NCI-H345 (cell line): ENCODE measurements at places on chromosomes 5 and 9.
A peak's percentile ranks its signal among the peaks of the same experiment; 100 is the strongest.

- no peak for DNase-seq
Measured at GRCh38 chr5:74973694-74974093, 78.7 kb downstream of the GCNT4 start.

- DNase-seq, result peak; percentile 50
Measured at GRCh38 chr5:79025054-79025472, 40.0 kb upstream of the ARSB start.

GRCh38 chr9:13443346-13444244 lies 164.1 kb upstream of the MPDZ start:
- DNase-seq, result peak; percentile 71

GRCh38 chr5:55540024-55540423 lies 5.3 kb upstream of the PLPP1 start:
- no peak for DNase-seq

DNA sequence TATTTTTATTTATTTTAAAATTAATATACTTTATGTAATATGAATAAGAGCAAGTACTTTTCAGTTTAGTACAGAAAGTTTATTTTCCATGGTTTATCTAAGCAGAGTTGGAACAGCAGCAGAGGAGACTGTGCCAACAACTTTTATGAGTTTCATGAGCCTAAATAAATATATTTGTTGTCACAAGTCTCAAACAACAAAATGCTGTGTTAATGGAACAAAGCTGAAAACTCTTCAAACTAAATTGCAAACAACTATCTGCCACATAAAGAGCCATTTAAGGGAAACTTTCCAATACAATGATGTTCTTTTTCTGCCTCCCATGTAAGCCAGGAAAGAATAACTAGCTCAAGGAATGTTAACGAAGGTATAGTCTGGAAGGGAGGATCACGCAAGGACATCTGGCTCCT lies 96.1 kb downstream of the FBN2 start:
- no peak for DNase-seq

GRCh38 chr5:151970885-151971284 lies 46.2 kb upstream of the GLRA1 start:
- no peak for DNase-seq

- DNase-seq, result no peak
Measured at GRCh38 chr9:130634801-130635200, 29.6 kb upstream of the PRDM12 start.

DNA sequence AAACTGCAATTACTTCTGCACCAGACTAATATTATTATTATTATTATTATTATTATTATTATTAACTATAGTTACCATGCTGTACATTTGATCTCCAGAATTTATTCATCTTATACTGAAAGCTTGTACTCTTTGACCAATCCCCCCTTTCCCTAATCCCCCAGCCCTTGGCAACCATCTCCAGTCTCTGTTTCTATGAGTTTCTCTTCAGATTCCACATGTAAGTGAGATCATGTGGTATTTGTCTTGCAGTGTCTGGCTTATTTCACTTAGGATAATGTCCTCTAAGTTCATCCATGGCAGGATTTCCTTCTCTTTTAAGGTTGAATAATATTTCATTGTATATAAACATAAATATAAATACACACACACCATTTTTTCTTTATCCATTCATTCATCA lies 287.0 kb upstream of the DAB2 start:
- no peak for DNase-seq

DNA sequence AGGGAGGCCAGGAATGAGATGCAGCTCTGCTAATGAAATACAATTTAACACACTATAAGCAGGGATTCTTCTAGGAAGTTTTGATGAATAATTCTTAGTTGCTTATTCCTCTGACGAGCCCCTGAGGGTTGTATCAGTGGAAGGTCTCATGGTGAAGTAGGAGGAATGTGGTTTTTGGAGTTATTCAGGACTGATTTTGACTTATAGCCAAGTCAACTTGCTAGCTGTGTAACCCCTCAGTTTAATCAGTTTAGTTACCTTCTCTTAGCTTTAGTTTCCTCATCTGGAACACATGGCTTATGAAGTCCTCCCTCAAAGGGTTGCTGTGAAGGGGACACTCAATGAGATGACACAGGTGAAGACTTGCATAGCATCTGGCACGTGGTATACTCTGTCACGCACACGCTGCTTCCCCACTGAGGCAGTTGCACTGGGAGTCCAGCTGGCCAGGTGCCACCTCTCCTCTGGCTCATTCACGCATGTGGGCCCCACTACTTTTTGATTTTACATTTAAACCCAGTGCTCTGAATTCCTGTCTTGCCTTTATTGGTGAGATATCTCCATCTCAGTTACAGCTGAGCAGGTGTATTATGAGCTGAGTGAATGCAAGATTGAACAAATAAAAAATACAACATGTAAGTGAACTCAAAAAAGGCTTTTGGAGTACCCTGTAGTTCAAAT lies 415.0 kb downstream of the ARHGEF28 start:
- DNase-seq, result peak; percentile 76

- no peak for DNase-seq
Measured at GRCh38 chr5:41649659-41650058, 139.3 kb upstream of the PLCXD3 start.

GRCh38 chr9:94443032-94443722 lies 111.7 kb upstream of the PCAT7 start:
- no peak for DNase-seq

DNA sequence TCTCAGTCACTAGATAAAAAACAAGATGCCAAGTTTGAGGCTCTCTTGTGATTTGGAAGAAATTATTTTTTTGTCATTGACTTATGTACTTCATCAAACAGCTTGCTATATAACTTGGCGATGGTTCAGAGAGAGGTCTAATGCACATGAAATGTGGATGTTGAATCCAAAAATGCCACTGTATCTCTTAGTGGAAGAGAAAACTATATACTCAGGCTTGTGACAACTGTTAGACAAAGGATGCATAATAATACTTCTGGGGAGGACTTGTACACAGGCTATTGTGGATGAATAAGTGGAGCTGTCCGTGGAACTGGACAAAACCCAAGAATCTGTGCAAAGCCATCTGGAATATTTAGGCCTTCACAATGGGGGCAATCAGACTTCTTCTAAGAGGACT lies 162.9 kb upstream of the NMUR2 start:
- DNase-seq, result no peak

- DNase-seq, result no peak
Measured at GRCh38 chr5:53469946-53470687, 10.3 kb upstream of the FST start.

GRCh38 chr5:72597456-72597948 lies 90.3 kb upstream of the ZNF366 start:
- no peak for DNase-seq

- no peak for DNase-seq
Measured at GRCh38 chr9:133163504-133164172, at the start of gene GBGT1. GBGT1 (minus strand) TSS chr9:133163914; CDS start chr9:133162412, 1,502 bp downstream.

- no peak for DNase-seq
Measured at GRCh38 chr5:139677736-139678613, 29.8 kb downstream of the CXXC5 start.

DNA sequence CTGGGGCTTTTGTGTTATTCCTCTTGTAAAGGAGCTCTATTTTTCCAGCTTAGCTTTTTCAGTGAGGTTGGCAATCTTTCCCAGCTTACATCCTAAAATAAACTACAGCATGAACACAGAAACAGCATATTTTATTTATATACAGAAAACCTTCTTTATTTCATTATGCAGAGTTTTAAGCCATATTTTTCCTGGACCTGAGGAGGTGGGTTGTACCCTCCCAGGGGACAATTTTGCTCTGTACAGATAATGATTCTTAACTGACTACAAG lies 341.2 kb upstream of the TYRP1 start:
- DNase-seq, result no peak

DNA sequence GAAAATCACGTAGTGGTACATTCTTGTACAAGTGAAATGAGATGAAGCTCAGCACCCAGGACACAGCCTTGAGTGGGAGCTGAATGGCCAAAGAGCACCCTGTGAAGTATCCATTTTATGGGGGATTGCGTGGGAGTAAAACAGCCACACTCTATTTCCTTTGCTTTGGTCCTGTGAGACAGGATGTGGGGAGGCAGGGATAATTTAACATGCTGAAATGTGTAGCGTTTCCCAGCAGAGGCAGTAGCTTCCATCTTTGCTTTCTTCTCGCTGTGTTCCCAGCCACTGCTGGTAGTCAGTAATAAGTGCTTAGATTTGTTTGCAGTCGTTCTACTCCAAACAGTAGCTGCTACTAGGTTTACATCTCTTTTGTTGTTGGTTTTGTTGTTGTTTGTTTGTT lies 4.4 kb downstream of the IL31RA start:
- DNase-seq, result no peak

GRCh38 chr9:136762915-136763648 lies 1.2 kb downstream of the LCN15 start:
- no peak for DNase-seq

DNA sequence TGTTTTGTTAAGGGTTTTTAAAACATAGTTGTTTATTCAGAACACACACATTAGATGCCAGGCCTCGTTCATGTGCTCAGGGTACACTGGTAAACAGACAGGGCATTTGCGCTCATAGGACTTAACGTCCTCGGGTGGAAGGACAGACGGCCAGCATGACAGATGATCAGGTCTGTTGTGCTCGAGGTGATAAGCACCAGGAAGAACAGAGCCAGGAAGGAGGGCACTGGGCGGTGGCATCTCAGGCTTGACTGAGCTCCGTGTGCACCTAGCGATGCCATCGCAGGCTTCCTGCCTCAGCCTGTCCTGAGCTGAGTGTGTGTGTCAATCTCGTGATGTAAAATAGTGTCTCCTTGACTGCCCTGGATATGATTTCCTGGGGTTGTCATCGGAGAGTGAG lies 96.5 kb downstream of the EHMT1 start:
- DNase-seq, result no peak

- DNase-seq, result no peak
Measured at GRCh38 chr9:118529210-118529609, 825.0 kb downstream of the TLR4 start.

GRCh38 chr9:27108981-27109541 lies at the start of gene TEK:
TEK (plus strand) TSS chr9:27109225; CDS start chr9:27109591, 366 bp downstream.
- DNase-seq, result no peak

DNA sequence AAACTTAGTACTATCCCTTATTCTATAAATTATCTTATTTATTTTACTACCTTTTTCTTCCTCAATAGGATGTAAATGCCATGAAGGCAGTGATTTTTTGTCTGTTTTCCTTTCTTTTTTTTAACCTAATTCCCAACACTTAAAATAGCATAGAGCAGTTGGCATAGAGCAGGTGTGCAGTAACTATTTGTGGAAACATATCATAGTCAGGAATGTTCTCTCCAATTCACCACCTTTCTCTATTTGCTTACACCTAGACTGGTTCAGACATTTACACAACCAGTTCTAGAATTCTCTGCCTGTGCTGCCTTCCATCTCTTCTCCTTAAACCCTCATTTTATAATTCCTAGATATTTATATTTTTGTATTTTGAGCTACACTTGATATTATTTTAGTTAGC lies 49.6 kb downstream of the IL31RA start:
- DNase-seq, result no peak

GRCh38 chr5:109478830-109479229 lies 69.1 kb upstream of the PJA2 start:
- no peak for DNase-seq

GRCh38 chr9:6931913-6932312 lies 174.1 kb downstream of the KDM4C start:
- no peak for DNase-seq

DNA sequence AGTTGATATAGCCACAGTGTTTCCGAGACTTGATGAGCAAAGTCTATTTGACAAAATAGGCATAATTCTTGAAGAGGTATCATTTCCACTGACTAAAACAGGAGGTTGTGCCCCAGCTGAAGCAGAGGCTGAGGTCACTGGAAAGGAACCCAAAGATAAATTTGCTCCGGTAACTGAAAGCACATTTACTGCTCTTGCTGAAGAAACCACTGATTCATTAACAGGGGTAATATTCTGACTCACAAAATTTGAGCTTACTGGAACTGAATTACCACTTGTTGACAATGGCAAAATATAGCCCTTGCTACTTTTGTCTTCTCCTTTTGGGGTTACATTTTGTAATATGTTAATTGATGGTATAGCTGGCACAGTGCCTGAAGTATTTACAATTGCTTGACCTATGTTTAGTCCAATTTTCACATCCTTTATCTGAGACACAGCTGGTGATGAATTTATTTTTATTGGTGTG lies 30.2 kb downstream of the MLANA start:
- no peak for DNase-seq

DNA sequence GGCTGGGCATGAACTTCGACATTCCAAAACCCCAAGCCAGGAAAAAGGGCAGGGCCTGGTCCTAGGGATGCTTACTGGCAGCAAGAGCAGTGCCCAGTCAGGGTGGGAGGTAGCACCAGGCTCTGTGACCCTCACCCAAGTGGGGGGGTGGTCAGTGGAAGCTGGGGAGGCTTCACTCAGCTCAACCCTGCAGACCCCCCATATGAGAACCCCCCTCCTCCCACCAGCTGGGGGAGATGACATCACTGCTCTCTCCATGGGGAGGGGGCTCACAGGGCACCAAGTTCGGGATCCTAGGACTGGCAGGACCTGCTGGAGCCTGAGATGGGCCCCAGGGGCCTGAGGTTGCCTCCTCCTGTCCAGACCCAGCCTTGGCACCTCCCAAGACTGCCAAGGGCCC lies 4.7 kb downstream of the DNLZ start:
- DNase-seq, result no peak

DNA sequence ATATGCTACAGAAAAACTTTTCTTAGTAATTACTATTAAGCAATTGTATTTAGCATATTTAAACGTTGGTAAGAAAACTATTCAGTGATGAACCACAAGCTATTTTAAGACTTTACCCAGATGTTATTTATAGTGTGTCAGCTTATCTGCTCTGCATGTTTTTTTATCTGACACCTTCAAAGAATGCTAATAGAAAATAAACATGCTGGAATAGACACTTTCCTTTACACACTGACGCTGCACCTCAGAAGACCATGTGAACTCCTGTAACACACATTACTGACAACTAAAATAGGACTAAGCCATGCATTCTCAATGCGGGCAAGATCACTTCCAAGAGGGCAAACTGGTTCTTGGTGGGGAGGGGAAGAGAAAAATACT lies 38.3 kb downstream of the FNIP1 start:
- DNase-seq, result no peak

GRCh38 chr5:154298065-154298464 lies 107.5 kb downstream of the GALNT10 start:
- no peak for DNase-seq

DNA sequence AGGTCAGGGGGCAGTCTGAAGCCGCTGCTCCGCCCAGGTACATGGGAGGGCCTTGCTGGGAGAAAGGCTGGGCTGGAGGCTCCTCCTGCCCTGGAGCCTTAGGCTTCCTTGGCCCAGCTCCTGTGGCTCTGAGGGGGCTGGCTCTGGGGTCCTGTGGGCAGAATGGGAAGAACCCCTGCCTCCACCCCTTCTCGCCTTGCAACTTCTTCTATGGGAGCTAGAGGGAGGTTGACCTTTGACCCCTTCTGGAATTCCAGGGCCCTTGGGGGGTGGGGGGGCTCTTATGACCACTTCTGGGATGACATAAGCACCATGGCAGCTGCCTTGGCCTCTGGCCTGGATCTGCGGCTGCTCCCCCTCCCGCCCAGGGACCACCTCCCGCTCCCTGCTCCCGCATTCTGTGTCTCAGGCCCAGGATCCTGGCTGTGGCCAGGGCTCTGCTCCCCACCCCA lies 32.2 kb downstream of the IER5L start:
- DNase-seq, result no peak

- DNase-seq, result no peak
Measured at GRCh38 chr9:129626625-129627284, 792 bp downstream of the NTMT1 start.

GRCh38 chr9:128689820-128690683 lies 1.0 kb downstream of the SET start:
- DNase-seq, result peak; percentile 58

- no peak for DNase-seq
Measured at GRCh38 chr5:113235884-113236283, 198.9 kb downstream of the TSSK1B start.
